CD8-positive, alpha-beta memory T cell (primary cell): ENCODE measurements at places on chromosomes 3 and 15.

GRCh38 chr15:48530528-48530927, 115.0 kb downstream of the FBN1 start:
- DNase-seq: no peak

DNA sequence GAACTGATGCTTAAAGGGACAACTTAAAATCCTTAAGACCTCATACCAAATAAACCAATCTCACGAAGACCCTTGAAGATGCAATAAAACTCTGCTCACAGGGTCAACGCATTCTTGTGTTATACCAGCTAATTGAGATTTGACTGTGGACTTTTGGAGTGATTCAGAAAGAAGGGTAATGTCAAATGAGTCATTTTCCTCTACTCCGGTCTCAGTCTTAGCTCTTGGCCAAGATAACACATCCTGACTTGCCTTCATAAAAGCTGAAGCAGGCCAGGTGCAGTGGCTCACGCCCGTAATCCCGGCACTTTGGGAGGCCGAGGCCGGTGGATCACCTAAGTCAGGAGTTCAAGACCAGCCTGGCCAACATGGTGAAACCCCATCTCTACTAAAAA, 3.8 kb downstream of the PKM start:
- DNase-seq: peak; percentile 59

DNA sequence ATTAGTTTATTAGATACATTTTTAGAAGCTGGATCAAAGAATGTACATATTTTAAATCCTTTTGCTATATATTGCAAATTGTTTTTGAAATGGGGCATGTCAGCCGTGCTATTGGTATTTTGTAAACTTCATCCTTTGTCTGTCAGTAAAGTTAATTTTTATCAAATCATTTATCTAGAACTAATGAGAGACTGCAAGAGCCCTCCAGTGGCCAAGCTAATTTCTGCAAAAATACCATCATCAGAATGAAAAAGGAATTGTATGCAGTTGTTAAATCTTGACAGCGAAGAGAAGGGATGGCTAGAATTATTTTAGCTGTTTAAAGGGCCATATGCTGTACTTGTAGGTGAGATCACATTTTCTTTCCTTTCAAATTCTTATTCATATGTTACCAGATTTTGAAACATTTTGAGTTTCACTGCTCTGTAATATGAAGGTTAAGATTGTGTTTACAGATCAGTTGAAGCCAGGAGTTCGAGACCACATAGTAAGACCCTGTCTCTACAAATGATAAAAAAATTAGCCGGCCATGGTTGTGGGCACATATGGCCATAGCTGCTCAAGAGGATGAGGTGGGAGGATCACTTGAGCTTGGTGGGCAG, 8.1 kb upstream of the CLDN11 start:
- DNase-seq: no peak

- no peak for DNase-seq
These were observed 134.1 kb upstream of the ARPP21 start for GRCh38 chr3:35505181-35505580.

- DNase-seq: no peak
These were observed 62.9 kb downstream of the KLF15 start for GRCh38 chr3:126294211-126294808.

- DNase-seq: no peak
These were observed 6.4 kb downstream of the RNF13 start for GRCh38 chr3:149819432-149819831.

GRCh38 chr15:50149090-50149489, 30.1 kb upstream of the ATP8B4 start:
- no peak for DNase-seq

DNA sequence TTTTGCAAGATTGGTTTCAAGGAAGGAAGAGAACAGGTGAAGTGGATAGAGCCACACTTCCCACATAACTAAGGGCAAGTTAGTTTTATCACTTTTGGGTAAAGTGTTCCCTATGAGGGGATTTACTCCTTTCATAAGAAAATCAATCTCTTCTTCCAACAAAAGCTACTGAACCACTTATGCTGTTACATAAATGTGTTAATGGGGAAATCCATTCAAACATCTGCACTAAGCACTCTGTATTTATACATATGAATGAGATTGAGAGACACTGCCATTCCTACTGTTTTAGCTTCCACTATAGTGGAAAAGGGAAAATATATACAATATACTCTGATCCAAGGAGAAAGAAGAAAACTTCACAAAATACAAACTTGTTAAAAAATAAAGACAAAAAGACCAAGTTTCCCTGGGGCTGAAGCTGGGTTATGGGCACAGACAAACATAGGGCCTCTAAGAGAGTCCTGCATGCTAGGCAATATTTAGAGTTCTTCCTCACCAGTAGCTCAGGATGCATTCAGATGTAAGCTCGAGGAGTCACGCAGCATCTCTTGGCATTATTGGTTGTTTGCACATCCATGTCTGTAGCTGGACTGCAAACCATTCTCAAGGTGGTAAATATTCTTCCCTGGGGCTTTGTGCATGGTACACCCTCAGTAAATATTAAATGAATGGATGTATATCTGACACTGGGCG, 454.2 kb downstream of the FGF12 start:
- no peak for DNase-seq

GRCh38 chr15:82294061-82294690, 31.6 kb downstream of the SAXO2 start:
- DNase-seq: no peak

- DNase-seq: no peak
These were observed 696.0 kb downstream of the ZNF385D start for GRCh38 chr3:21055015-21055414.

DNA sequence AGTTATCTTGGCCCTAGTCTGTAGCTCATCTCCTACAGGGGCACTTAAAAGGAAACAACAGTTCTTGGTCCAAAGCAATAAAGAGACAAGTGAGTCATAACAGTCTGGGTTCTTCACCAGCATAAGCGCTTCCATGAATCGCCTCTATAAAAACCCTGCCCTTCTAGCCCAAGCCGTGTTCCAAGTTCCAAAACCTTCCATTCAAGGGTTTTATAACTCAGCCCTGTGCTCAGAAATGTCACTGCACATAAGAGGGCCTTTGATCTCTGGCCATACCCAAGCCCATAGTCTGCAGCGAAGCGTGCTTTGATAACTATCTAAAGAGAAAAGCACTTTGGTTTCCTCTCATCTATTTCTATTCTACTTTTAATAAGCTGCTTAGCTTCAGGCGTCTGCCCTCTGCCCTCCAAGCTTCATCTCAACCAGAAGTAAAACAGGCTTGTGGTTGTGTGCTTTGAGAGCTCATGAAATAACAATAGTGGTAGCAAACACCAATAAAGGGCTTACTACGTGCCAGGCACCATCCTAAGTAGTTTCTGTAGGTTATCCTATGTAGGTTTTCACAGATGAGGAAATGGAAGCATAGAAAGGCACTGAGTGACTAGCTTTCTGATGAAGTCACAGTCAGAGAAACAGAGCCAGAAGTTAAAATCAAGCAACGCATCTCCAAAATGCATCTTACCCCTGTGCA, 64.0 kb upstream of the AKAP13 start:
- peak; percentile 15 for DNase-seq

- DNase-seq: no peak
These were observed 641.1 kb upstream of the NAALADL2 start for GRCh38 chr3:174218016-174218415.

DNA sequence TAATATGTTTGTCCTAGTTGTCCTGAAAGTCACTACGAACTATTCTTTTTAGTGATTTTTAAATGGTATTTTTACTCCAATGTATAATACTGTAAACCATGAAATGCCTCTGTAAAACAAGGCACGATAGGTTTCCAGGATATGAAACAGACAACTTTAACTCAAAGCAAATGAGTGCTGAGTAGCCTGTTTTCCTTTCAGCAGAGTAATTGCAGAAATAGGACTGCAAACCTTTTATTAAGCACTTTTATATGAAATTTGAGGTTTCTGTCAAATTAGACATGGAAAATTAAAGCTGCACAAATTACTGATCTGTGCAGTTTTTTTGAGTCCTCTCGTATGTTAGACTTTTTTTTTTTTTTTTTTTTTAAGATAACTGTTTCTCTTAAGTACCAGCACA, 16.2 kb downstream of the AKAP13 start:
- DNase-seq: no peak

DNA sequence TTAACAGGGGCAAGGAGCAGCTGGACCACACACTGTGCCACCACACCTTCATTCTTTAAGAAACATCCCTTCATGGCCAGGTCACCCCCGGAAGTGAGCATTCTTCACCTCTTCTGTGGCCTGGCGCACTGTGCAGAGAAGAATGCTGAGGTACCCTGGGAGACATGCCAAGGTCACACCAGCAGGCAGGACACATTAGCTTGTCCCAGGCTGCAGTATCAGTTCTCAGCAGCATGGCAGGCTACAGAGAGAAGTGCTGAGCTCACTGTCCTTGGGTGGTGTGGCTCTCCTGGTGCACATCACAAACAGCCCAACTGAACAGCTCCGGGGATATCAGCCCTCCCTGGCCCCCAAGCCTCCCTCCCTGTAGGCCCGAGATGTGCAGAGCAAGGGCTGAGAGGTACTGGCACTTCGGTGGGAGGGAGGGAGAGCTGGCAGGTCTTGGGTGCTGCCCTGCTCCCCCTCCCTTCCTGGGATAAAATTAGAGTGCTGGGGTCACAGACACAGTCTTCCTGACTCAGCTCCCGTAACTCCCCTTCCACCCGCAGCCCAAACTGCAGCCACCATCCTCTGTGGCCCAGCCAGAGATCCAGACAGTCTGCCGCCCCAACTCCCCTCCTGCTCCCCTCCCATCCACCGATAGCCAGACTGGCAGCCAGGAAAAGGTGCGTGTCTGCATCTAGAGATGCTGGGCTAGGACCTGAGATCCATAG, 13.4 kb downstream of the SEMA7A start:
- no peak for DNase-seq

DNA sequence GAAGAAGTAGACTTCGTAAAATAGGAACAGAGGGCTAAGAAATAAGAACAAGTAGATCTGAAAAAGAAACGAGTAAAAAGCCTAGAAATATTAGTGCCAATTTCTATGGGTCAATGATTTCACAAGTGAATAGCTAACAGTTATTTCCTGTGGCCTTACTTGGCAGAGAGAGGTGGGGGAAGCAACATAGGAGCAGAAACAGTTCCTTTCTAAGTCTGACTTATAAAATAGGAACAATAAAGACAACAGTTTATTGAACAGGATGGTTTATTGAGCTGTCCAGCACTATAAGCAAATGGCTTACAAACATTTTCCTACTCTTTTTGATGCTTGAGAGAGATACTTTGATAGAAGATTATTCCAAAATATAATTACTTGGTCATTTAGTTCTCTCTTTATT, 37.9 kb downstream of the AGTR1 start:
- DNase-seq: no peak

DNA sequence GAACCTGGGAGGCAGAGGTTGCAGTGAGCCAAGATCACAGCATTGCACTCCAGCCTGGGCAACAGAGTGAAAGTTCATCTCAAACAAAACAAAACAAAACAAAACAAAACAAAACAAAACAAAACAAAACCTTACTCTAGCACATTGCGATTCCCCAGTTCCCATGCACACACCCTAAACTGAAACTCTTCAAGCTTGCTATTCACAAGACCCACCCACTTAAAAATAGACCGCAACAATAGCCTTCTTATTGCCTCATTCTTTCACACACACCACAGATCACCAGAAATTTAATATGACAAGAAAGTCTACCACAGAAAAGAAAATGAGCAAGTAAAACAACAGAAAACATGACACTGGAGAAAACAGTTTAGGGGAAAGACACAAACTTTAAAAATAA, 598.4 kb downstream of the FHIT start:
- no peak for DNase-seq

- no peak for DNase-seq
These were observed 45.6 kb downstream of the FNDC3B start for GRCh38 chr3:172084871-172085556.

DNA sequence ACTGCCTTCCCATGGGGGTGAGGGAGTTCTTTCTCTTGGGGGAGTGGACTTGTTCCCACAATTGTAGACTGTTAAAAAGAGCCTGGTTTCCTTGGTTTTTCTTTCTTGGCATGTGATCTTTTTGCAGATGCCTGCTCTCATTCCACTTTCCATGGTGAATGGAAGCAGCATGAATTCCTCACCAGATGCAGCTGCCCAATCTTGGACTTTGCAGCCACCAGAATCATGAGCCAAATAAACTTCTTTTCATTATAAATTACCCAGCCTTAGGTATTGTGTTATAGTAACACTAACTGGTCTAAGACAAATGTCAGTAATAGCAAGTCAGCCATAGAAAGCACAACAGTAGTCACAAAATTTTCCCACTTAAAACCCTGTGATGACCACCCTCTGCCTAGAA, 260.5 kb upstream of the THBS1 start:
- DNase-seq: no peak

- DNase-seq: no peak
These were observed 891 bp downstream of the EXOG start for GRCh38 chr3:38497031-38497430.

GRCh38 chr15:36004891-36005490, 459.0 kb upstream of the DPH6 start:
- no peak for DNase-seq

DNA sequence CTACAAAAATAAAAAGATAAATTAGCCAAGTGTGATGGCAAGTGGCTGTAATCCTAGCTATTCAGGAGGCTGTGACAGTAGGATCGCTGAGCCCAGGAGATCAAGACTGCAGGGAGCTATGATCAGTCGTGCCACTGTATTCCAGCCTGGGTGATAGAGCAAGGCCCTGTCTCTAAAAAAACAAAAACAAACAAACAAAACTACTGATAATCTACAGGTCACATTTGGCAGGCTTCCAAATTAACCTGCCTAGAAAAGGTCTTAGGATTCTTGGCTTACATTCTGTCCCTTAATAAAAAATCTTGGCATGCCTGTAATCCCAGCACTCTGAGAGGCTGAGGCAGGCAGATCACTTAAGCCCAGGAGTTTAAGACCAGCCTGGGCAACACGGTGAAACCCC, 33.4 kb upstream of the SETD2 start:
- DNase-seq: no peak

GRCh38 chr15:89400782-89401545, 66.3 kb upstream of the POLG start:
- DNase-seq: no peak

DNA sequence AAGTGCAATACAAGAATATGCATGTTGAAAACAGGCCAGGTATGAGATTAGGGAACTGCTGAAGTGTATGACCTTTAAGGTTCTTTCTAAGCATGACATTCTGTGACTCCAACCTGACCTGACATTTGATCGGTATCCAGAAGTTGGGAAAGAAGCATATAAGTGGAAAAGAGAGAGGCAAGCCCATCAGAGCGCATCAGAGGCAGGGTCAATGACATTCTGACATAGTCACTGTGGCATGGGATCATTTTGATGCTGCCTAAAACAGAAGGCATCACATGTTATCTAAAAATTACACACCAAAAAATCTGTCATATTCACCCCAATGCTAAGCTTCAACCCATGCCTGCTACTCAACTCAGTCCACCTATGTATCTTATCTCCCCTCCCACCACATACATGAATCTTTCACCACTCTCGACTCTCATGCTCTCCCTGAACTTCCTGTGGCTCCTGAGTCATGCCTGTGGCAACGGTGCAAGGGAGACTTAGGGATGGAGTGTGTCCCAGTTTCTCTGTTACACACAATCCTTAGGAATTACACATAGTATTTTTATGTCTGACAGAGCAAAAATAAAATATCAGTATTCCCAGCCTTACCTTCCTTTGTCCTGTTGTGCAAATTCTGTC, 20.5 kb upstream of the LRRN1 start:
- no peak for DNase-seq

- peak; percentile 46 for DNase-seq
These were observed 96.0 kb downstream of the LRRK1 start for GRCh38 chr15:101014921-101015841.
